ENCODE measurements at places on chromosomes 5 and 9.

DNA sequence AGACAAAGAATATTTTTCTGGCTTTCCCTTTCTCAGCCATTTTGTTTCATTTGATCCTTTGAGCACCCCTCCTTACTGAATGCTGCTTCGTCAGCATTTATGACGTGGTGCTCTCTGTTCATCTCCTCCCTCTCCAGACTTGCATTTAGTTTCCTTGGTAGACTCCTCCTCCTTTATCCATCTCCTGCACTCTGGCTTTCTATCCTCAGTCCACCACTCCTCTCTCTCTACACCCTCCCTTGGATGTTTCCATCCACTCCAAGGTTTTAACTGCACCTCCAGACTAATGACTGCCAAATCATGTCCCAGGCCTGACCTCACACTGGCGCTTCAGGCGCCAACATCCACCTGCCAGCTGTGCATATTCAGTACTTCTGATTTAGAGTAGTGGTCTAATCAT lies 245.4 kb downstream of the RAB3C start:
- DNase-seq = no peak

DNA sequence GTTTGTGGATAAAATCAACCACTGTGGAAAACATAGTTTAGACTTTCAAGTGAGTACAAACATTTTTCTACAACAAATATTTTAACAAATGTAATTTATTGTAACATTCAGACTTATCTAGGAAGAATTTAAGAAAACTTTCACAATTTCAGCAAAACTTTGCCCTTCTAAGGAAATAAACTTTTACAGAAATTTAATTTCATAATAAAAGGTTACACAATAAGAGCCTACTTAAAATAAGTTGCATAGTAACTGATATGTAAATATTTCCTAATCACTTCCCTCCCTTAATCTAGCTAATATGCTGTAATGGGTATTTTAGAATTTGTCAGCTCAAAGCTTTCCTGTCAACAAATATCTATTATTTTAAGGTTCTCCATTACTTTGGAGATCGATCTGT lies 1899.9 kb downstream of the MAT2B start:
- no peak for DNase-seq

- DNase-seq = no peak
These were observed 32.0 kb downstream of the CDC14B start for GRCh38 chr9:96587338-96588315.

GRCh38 chr9:130243015-130243881 lies 22.3 kb upstream of the HMCN2 start:
- DNase-seq = no peak

GRCh38 chr5:103362211-103362610 lies 103.6 kb downstream of the MACIR start:
- no peak for DNase-seq
